ENCODE measurements at places on chromosomes 6 and 20.

- no peak for DNase-seq
Observed at GRCh38 chr20:61516346-61517208, 264.5 kb downstream of the CDH4 start.

DNA sequence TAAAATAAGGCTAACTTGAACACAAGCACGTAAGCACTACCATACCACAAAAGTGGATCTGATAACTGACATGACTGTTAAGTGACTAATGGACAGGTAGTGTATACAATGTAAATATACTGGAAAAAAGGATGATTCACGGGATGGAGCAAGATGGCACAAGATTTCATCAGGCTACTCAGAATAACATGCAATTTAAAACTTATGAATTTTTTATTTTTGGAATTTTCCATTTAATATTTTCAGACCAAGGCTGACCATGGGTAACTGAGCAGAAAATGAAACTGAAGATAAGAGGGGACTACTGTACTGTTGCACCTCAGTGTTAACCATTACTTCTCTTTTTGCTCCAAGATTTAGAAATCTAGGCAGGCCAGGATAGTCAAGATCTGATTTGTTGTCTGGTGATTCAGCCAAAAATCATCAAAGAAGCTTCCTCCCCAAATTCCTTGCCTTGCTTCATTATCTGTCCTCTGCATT, 45.4 kb downstream of the TPBG start:
- DNase-seq, result no peak

GRCh38 chr6:56742122-56742791, 99.6 kb upstream of the DST start:
- DNase-seq, result no peak

- DNase-seq, result no peak
Observed at GRCh38 chr6:159929819-159930218, 39.0 kb downstream of the MAS1 start.

DNA sequence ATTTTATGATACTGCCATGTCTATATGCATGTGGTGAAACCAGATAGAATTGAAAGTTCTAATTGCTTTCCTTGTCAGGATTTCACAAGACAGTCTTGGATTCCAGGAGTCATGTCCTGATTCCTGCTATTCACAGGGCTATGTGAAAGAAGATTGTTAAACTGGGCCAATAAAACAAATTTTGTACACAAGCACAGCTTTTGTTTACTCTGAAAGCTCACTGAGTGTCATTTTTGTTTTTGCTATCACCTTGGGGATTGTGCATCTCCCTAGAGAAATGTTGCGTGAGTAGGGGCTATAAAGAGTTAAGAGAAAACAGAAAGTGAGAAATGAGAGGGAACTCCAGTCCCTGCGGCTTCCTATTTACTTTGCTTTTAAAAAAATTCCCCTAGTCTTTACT, 627.5 kb downstream of the PKHD1 start:
- no peak for DNase-seq

- no peak for DNase-seq
Observed at GRCh38 chr6:2110504-2110903, 134.9 kb downstream of the GMDS start.

GRCh38 chr6:67506352-67506751, 1128.7 kb upstream of the ADGRB3 start:
- no peak for DNase-seq

DNA sequence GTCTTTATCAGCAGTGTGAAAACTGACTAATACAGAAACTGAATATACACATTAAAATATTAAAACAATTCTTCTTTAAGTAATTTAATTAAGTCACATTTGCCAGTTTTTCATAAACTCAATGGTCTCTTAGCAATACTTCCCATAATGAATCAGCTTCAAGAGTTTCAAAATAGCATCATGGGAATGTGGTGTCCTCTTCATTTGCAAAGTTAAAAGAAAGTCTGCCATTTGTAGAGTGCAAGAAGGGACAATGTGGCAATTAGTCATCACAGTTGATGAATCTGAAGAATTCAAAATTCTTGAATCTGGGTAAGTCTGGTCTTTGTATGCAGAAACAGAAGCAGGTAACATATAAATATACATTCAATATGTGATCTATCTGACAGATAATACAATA, 38.7 kb downstream of the SYNE1 start:
- no peak for DNase-seq
